Stimulated activated CD4-positive, alpha-beta T cell treated with anti-CD3 and anti-CD28 coated beads, Interleukin-15, amount 100 ng/mL, for 48 hours (primary cell): ENCODE measurements at places on chromosomes 3 and 15.

GRCh38 chr15:33742306-33742705, 226.0 kb upstream of the CHRM5 start:
- no peak for DNase-seq

DNA sequence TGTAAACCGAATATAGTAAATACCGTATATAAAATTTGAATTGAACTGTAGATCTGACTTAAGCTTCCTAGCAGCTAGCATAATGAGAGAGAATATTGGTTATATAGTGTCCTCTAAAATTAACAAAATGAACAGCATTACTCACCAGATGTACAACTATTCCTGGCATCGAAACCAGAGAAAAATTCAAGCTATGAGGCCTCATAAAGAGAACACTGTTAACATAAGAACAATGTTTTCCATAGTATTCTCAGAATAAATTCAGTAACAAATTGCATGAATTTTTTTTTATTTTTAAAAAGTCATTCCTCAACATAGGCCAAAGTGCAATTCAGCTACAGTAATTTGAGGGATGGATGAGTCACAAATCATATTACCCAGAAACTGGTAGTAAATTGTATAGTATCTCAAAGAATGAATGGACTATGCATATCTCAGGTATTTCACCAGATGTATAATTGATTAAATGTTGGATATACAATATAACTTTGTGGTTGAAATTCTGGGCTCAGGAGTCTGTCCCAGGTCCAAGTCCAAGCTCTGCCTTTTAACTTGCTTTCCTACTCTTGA, 5.0 kb downstream of the TMEM207 start:
- no peak for DNase-seq

DNA sequence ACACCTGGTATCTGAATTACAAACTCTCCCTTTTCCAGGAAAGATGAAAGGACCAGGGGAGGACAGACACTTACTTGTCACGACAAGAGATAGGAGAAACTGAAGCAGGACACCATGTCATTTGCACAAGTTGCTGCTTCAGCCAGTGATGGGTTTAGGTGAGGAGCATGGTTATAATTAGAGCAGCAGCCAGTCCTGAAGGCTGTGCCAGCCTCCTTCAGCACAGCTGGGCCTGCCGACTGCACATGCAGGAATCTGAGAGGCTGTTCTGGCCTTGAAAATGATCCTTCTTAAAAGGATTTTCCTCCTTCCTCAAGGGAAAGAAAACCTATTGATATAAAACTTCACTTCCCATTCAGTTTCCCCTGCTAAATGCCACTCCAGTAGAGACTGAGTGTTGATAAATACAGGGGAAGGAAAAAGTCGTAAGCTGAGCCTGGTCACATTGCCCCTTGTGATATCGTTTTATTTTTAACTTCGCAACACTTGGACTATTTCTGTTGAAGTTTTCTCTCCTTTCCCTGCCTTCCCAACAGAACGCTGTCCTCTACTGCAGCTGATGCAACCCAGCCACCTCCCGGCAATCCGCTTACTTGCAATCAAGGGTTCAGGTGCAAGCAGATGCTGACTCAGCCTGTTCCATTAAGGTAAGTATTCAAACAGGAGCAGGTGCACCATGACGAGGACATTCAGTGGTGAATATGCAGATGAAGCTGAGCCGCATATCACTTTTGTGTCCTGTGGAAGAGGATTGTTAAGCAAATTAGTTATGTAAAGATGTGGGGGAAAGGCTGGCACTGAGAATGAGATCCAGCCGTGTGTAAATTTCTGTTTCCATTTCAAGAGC, at the start of gene FBXO40:
FBXO40 (plus strand) TSS at position 524 of the 847 bp plus-strand sequence. CDS start 27,197 bp downstream, outside the sequence.
- no peak for DNase-seq

DNA sequence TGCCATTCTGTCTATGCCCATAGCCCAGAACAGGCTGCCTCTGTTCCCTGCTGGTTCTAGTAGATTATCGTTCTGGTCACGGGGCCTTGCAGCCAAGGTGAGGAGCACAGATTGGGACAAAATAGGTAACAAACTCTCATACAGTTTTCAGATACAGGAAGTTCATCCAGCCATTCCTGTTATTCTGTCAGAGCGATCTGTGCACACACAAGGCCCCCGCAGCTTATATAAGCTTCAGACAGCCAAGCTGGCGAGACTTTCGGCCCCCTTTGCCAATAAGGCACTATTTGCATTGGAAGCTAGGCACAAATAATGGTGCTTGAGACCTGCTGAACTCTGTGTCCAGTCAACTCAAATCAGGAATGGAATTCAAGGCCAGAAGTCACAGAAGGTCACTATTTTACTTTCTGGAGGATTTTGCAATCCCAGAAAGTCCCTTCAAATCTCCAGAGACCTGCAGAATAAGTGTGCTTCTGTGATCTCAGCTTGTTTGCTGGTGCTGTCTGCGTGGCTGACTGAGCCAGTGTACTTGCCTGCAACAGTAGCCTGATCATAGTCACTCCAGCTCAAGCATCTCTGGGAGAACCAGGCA, 69.4 kb downstream of the BFSP2 start:
- DNase-seq: no peak

DNA sequence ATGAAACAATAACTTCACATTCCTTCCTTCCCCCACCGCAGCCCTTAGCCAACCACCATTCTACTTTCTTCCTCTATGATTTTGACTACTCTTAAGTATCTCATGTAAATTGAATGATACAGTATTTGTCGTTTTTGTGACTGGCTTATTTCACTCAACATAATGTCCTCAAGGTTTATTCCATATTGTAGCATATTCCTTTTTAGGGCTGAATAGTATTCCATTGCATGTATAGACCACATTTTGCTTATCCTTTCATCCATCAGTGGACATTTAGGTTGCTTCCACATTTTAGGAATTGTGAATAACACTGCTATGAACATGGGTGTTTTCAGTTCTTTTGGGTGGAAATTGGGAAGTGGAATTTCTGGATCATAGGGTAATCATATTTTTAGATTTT, 106.1 kb downstream of the THSD4 start:
- DNase-seq: no peak

GRCh38 chr15:39194106-39194830, 386.6 kb upstream of the THBS1 start:
- DNase-seq: no peak

DNA sequence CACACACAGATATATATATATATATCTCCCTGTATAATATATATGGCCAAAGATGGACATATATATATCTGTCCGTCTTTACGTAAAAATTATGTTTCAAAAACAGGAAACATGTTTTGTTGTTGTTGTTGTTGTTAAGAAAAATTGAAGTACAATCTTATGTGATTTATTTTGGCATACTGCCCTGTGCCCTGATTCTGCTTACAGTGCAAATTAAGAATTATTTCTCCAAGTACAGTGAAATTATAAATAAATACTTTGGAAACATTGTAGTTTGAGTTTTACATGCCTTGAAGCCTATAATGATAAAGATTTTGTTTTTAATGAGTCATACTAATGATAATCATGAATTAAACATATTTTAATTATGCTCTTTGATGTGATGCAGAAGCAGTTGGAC, 994.9 kb downstream of the DIPK2A start:
- DNase-seq: no peak

DNA sequence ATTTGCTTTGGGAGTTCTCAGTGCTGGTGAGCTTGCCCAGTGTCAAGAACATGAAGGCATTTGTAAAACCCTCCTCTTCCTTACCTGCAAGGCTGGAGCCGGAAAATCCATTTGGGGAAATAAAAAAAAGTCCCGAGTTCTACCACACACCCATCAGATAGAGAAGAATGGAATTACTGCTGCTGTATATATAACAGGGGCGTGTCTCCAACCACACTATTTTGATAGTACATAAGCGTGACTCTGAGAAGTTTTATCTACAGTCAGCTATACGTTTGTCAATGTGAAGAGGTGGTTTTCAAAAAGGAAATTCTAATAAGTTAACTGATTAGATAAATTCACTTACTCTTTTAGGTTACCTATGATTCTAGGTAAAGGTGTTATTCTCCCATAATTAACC, 1.3 kb upstream of the CPA3 start:
- DNase-seq: no peak

- no peak for DNase-seq
Observed at GRCh38 chr3:64890006-64890405, 202.2 kb upstream of the ADAMTS9 start.

DNA sequence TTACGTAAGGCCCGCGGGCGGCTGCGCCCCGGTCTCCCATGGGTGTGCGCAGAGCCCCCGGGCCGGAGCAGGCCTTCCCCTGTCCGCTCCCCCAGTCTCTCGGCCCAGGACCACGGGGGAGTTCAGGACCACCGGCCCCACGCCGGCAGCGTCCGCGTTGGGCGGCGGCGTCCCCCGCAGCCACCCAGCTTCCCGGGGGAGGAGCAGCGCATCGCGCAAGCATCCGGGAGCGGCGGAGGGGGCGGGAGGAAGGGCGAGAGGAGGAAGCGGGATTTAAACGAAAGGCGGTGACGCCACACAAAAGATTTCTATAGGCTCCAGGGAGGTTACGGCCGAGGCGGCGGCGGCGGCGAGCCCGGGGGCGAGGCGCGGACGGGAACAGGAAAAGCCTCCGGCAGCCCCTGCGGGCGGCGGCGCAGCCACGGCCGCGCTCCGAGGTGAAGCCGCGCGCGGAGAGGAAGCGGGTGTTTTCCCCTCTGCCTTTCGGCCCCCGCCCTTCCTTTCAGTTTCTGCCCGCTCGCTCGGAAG, at the start of gene TLNRD1:
TLNRD1 (plus strand) TSS at position 300 of the 528 bp plus-strand sequence. CDS start 1,349 bp downstream, outside the sequence.
- peak; percentile 77 for DNase-seq

DNA sequence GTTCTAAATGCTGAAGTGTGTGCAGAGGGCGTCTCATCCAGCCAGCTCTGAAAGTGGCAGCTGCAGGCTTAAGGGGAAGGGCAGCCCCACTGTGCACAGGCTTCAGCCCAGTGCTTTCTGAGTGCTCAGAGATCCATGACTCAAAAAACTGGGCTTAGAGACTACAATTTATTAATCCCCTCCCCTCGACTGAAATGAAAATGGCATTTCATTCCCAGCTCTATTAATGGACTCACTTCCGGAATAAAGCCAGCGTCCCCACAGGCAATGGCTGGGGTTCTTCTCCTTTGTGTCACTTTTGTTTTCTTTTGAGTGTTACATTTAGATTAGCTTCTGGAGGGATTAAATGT, 55.5 kb upstream of the PLXNA1 start:
- no peak for DNase-seq

DNA sequence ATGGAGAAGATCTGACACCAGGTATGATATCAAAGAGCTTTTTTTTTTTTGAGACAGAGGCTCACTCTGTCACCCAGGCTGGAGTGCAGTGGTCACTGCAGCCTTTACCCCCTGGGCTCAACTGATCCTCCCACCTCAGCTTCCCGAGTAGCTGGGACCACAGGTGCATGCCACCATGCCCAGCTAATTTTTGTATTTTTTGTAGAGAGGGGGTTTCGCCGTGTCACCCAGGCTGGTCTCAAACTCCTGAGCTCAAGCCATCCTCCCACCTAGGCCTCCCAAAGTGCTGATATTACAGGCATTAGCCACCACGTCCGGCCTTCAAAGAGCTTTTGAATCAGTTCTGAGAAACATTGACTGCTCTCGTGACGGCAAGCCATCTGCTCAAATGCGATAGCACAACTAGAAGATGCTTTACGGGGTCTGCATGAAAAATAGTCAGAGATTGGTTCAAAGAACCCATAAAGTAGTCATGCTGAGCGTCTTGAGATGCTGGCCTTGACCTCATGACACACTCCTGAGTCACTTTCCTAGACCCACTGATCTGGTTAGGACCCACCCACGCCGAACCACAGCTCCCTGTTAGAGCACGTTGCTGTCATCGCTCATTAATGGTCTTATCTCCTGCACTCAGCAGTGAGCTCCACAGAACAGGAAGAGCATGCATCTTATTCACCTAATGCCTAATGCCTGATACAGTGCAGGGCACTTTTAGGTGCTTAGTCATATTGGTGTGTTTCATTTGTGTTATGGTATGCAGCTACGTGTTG, 57.0 kb upstream of the NR2F2 start:
- DNase-seq: peak; percentile 7

DNA sequence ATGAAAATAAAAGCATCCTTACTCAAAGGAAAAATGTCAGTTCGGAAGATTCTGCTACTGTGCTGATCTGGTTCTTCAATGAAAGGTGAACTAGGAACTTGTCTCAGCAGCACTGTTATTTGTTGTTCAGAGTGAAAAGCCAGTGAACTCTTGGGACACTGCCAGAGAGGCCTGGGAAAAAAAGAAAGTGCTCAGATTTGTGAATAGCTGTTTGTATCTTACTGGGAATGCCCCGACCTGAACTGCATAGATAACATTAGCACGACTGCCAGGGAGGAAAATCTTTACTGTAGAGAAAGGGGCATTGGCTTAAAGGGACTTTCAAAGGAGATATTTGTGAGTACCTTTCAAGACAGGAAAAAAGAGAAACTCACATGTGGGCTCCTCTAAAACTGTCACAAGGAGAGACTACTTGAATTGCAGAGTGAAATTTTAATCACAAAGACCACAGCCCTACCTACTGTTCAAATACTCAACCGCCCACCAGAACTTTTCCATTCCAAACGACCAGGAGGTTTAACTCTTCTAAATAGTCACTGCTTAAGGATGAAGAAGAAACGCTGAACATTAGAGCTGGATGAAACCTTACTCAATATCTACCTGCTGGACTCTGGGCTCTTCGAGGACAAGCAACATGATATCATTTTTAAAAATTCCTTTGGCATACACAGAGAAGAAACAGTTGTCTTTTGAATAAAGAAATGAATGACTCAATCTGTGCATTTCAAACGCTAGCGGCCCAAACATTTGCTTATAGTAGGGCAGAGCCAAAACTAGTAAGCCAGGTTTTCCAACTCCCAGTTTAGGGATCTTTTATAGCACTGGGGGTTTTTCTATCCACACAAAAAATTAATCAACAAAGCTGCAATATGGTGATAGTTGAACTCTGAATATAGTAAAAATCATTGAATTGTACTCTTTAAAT, 13.4 kb downstream of the TAMM41 start:
- no peak for DNase-seq

DNA sequence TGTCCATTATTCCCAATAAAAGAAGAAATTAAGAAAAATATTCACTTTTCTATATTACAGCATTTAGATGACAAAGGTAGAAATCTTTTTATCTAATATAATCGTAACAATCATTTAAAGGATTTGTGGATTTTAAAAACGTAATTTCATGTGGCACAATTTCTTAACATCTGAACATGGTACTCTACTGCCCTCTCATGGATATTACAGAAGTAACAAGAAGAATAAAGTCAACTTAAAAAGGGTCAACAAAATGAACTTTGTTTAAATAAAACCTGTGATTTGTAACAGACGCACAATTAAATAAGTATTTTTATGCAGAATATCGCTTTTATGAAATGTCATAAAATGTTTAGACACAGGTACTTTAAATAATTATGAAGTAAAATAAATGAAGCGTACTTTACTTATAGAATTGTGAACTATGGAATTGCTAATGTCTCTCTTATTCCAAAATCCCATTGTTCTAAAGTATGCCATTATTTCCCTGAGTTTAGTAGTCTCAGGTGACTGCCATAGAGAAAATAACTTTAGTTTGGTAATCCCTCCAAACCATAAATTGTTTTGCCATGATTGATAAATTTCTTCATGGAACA, 366.8 kb upstream of the ZNF385D start:
- DNase-seq: no peak

DNA sequence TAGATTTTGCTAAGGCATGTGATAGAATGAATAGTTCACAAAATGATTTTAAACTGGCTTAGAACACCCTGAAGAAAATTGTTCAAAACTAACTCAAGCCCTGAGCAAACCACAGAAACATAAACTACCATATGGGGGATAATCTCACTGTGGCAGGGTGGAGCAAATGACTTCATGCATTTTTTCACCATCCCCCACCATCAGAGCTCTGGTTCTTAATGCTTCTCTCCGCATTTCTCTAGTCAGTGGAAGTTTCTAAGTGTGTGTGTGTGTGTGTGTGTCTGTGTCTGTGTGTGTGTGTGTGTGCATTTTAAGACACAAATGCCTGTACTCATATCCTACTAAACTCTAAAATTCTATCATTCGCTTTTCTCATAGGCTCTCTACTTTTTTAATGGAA, 107.1 kb upstream of the PHLDB2 start:
- no peak for DNase-seq
